ENCODE measurements at places on chromosomes 12 and 14.

DNA sequence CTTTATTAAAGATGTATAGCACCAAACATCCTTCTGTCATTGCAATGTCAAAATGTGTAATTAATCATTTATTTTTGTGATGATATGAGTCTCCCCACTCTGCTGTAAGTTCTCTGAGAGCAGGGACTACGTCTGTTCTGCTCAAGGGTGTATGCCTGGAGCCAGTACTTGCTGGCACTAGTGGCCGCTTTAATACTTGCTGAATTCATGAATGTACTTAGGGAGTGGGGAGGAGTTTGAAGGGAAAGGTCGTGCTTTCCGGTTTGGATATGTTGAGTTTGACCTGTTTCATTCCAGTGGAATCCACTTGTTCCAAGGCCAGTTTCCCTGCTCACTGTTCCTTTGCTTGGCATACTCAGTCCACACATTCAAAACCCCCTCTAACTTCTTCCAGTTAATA, 1.9 kb upstream of the DCAF5 start:
- peak; percentile 7 for DNase-seq

DNA sequence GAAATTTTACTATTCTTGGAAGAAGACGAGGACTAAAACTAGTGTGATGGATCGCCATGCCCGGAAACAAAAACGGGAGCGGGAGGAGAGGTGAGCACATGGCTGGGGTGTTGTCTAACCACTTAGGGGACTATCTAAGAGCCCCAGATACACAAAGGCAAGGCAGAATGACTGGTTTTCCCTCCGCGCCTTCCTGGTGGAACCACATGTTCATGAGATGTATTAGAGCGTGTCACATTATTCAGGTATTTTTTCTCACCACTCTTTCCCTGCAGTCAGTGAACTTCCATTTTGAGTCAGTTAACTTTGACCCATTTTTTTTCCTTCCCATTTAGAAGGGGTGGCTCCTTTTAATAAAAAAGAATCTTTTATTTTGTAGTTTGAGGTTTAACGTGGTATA, 68.8 kb upstream of the TRAF3 start:
- DNase-seq: no peak

- DNase-seq: no peak
Measured at GRCh38 chr12:98939350-98939749, 294.3 kb downstream of the APAF1 start.

- DNase-seq: peak; percentile 67
Measured at GRCh38 chr12:46585854-46586621, 213.5 kb upstream of the SLC38A2 start.

- DNase-seq: no peak
Measured at GRCh38 chr14:94043111-94043755, 17.1 kb downstream of the OTUB2 start.

GRCh38 chr14:84253326-84253725, 1276.6 kb upstream of the FLRT2 start:
- no peak for DNase-seq
